ENCODE measurements at places on chromosomes 6 and 20.

DNA sequence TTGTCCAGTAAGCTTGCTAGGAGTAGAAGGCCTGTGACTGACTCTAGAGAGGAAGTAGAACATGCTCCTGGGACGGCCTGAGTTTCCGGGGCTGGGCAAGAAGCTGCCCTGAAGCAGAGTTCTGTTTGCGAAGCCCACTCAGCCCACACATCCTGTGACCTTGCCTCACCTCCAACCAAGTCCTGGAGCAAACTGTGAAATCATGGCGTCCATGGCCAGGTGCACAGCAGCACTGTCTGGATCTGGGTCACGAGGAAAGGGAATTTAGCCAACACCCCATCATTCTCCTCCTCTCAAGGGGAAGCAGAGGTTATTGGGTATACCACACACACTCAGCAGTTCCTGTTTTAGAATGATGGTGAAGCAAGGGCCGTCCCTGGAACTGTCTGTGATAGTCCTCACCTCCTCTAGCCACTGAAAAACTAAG lies 87.5 kb downstream of the CRYBG1 start:
- no peak for DNase-seq

DNA sequence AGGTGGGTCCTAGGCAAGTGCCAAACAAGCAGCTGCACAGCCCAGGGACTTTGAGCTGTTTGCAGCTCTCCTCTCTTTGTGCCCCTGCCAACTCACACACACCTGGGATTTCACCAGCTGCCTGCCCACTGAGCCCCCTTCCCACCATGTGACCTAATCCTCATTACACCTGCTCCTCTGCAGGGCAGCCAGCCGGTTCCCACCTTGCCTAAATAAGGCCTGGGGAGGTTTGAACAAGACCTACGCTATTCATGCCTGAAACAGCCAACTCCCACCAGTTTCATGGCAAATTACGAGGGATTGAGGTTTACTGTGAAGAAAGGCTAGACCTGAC lies 92.6 kb upstream of the SOX4 start:
- no peak for DNase-seq

- DNase-seq, result no peak
These were observed 188.2 kb downstream of the CDKAL1 start for GRCh38 chr6:20722455-20722854.

GRCh38 chr6:140897804-140898573 lies 1234.7 kb upstream of the GJE1 start:
- DNase-seq, result no peak

DNA sequence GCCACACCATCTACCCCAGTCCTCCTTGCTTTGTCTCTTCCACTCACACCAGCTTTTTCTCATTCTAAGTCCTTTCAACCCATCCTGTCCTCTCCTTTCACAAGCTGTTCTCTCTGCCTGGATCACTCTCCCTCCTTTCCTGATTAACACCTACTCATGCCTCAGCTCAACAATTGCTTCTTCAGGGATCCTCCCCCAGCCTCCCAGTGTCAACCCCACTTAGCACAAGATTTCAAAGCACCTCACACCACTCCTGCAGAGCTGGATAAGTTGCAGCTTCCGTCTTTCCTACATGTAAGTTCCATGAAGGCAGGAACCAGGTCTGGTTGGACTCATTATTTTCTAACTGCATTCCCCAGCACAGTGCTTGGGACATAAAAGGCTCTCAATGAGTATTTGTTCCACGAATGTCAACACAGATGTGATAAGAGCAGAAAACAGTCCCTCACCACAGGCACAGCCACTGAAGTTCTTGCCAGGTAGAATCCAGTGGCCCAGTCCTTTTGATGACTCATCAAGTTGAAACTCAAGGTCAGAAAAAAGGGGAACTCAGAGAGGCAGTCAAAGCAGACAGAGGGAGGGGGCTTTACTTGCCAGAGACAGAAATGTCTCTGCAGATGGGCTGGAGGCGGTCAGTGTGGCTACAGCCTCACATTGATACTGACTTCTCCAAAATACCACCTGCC lies 193.4 kb upstream of the PRDM1 start:
- DNase-seq, result no peak

- DNase-seq, result no peak
These were observed 29.0 kb upstream of the MPC1 start for GRCh38 chr6:166411721-166412151.

GRCh38 chr6:134934793-134935485 lies 15.0 kb downstream of the ALDH8A1 start:
- no peak for DNase-seq

Data from iPS DF 6.9 (cell line).